NCI-H1092 treated with DMSO at 0.1 percent for 48 hours (cell line): ENCODE measurements at places on chromosomes 16 and 17.

DNA sequence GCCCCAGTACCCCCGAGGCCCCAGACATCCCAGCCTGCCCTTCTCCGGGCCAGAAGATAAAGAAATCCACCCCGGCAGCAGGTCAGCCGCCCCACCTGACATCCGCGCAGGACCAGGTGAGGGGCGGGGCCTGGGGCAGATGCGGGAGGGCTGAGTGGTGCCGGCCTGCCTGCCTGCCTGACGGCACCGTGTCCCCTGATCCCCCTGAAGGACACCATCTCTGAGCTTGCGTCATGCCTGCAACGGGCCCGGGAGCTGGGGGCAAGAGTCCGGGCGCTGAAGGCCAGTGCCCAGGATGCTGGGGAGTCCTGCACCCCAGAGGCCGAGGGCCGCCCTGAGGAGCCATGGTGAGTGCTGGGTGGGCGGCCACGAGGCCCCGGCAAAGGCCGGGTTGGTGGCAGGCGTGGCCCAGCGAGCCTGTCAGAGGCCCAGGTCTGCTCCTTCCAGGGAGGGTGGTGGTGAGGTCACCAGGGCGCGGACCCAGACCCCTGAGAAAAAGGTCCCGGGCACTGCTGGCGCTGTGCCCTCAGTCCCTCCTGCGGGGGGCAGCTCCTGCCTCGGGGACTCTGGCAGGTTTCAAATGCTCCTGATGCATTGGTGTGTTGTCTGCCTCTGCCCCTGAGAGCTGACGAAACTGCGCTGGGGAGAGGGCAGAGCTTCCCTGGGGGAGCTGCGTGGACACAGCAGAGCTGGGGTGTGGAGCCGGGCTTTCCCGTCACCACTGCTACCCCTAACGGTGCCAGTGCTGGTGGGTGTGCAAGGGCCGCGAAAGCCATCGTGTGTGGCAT lies 1.2 kb downstream of the CDT1 start:
- DNase-seq = peak; percentile 25

DNA sequence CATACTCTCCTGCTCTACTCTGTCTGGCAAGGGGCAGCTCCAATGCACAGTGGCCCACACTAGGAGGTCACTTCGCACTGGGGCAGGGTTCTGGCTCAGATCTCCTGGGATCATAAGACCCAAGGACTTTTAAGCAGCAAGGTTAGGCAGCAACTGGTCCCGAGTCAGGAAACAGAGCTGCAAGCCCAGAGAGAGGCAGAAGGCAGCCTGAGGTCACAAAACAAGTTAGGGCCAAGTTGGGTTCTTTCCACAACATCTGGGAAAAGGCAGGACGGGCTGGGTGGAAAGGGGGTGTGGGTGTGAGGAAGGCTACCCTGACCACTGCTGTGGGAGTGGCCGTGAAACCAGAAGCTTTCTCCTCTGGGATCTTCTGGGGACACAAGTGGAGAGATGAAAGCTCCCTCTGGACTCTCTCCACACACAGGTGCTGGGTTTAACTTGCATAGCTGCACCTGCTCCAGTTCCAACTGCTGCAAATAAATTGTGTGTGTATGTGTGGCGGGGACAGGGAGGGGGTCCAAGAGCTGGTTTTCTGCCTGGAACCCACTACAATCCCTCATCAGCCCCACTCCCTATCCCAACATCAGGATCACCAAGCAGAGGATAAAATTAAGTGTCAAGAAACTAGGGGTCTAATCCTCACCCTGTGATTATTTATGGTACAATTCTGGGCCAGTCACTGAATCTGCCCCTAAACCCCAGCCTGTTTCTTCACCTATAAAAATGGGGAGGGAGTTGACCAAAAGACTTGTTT lies 8.0 kb upstream of the TSPOAP1 start:
- DNase-seq = no peak

- no peak for DNase-seq
These were observed 19.4 kb downstream of the MYBBP1A start for GRCh38 chr17:4535667-4536258.

DNA sequence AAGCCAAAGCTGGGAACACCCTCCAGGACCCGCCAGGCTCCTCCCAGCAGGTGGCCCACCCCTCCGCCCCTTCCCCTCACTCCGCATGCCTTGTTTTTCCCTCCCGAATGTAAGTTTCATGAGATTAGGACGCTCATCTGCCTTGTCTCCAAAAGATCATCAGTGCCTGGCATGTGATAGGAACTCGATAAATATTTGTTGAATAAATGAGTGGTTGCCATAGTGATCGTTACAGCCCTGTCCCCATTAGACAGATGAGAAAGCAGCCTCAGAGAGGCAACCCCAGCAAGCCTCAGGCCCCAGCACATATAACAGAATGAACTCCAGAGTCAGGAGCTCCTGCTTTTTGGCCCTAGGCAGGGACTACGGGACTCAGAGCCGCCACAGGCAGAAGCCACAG lies 5.0 kb downstream of the CAMKK1 start:
- DNase-seq = no peak
